Daoy (cell line): ENCODE measurements at places on chromosomes 5 and 9. TPM values are rescaled to one million over a fixed set of nuclear protein-coding genes. Genes with fewer than 3 reads are reported as not detected.

DNA sequence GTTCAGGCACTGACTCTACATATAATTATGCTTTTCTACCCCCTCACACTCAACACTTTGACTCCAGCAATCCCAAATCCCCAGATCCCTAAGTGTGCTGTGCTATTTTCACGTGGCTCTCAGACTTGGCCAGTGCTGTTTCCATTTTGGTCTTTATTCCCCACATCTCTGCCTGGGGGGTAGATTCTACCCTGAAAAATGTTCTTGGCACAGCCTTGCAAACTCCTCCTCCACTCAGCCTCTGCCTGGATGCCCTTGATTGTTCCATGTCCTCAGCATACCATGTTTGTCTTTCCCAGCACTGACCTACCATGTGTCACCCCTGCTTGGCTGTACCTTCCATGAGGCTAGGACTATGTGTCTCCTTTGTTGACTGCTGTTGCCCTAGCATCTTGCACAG lies 43.0 kb downstream of the FXN start:
- DNase-seq: no peak

GRCh38 chr5:123610665-123611405 lies 98.9 kb downstream of the CSNK1G3 start:
- DNase-seq: peak; percentile 42

Gene CTNNAL1
- total RNA-seq: 311 and 350 TPM in 2 replicates

- peak; percentile 74 for DNase-seq
Measured at GRCh38 chr5:14185326-14186058, 42.4 kb downstream of the TRIO start.

Gene MYOT
- total RNA-seq: not detected in 2 replicates

- no peak for DNase-seq
Measured at GRCh38 chr5:140111859-140112551, 1.9 kb upstream of the PURA start.

Gene ANP32B
- 20.5 and 28.0 TPM in 2 replicates for total RNA-seq

Gene FAM151B
- total RNA-seq: 4.3 and 7.0 TPM in 2 replicates
